ENCODE measurements at places on chromosomes 16 and 17.
A peak's percentile ranks its signal among the peaks of the same experiment; 100 is the strongest.

DNA sequence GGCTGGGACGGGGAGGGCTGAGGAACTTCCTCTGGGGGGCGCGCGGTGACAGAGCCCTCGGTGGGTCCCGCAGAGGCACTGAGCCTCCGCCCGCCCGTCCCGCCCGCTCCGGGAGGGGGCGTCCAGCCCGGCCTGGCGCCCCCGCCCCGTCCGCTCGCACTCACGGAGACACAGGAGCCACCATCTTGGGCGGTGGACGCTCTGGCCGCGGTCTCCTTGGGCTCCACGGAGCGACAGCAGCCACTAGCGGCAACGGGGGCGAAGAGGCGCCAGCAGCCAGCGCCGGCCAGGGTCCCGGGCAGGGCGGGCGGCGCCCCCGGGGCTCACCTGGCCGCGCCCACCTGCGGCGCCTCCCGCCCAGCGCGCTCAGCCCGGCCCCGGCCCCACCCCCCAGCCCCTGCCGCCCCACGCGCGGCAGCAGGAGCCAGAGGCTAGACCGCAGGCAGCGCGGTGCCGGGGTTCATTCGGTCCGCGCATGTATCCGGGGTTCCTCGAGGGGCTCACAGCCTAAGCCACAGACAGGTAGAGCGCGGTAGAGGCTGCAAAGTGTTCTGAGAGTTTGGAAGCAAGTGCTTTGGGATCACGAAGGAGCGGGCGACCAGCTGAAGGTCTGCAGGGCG, at the start of gene C17orf113:
TSS of gene C17orf113 (minus strand) at position 209 of the 620 bp plus-strand sequence. CDS start 7,225 bp downstream, outside the sequence.
- DNase-seq = no peak

DNA sequence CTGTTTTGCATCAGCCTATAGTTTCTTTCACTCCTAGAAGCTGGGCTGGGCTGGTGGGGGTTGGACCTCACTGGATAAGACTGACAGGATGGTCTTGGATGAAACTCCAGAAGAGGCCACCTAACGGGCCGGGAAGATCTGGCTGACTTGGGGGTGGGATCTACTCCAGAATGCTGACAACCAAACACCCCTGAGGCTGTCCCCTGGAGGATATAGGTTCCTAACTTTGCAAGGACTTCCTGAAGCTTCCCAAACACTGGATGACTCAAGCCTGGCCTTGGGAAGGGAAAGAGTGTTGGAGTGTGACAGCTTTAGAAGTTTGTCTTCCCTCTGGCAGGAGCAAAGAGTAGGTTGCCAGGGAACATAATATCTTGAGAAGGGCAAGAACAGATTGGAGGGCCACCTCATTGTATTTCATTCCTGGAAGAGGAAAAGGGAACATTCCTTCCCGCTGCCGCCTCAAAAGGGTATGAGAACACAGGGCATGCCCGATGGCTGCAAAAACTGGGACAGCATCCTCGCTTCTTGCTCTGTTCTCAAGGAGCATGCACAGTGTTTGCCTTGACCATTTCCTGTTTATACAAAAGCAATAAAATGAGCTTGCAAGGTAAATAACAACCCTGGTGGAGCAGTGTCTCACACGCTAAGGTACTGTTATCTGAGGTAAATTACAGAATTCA, 6.8 kb upstream of the CYB5B start:
- peak; percentile 90 for DNase-seq

DNA sequence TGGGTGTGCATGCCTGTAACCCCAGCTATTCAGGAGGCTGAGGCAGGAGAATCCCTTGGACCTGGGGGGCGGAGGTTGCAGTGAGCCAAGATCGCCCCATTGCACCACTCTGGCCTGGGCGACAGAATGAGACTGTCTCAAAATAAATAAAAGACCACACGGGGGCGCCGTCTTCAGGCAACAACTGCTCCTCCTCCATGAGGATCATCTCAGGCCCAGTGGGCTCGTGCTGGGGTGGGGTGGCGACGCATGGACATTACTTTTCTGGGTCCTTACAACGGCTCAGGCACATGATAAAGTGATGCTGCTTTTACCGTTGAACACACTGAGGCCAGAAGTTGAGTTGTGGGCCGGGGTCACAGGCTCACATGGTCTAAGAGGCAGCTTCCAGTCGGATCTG, 56.2 kb downstream of the PRMT7 start:
- DNase-seq = peak; percentile 13

- DNase-seq = no peak
Observed at GRCh38 chr16:83602761-83603722, 204.7 kb upstream of the HSBP1 start.

DNA sequence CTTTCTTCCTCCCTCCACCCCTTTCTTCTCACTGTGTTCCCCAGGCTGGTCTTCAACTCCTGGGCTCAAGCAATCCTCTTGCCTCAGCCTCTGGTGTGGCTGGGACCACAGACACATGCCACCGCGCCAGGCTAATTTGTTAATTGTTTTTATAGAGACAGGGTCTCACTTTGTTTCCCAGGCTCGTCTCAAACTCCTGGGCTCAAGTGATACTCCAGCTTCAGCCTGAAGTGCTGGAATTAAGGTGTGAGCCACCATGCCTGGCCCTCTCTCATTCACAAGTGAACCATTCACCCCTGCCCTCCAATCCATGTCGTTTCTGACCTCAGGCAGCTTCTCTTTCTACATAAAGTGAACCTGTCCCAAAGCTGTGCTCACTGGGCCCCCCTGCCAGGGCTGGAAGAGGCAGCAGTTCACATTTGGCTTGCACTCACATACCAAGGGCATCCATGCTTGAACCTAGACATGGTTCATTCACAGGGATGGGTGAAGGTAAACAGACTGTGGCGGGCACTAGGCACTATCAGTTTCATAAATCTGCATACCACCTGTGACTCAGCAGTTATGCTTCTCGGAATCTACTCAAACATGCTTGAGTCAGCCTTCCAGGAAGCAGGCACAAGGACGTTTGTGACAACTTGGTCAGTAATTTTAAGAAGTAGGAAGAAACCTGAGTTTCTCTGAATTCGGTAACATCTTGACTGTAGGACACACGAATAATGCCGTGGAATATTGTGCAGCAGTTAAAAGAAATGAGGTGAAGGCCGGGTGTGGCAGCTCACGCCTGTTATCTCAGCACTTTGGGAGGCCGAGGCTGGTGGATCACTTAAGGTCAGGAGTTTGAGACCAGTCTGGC, 6.0 kb upstream of the RNF213 start:
- peak; percentile 95 for DNase-seq

DNA sequence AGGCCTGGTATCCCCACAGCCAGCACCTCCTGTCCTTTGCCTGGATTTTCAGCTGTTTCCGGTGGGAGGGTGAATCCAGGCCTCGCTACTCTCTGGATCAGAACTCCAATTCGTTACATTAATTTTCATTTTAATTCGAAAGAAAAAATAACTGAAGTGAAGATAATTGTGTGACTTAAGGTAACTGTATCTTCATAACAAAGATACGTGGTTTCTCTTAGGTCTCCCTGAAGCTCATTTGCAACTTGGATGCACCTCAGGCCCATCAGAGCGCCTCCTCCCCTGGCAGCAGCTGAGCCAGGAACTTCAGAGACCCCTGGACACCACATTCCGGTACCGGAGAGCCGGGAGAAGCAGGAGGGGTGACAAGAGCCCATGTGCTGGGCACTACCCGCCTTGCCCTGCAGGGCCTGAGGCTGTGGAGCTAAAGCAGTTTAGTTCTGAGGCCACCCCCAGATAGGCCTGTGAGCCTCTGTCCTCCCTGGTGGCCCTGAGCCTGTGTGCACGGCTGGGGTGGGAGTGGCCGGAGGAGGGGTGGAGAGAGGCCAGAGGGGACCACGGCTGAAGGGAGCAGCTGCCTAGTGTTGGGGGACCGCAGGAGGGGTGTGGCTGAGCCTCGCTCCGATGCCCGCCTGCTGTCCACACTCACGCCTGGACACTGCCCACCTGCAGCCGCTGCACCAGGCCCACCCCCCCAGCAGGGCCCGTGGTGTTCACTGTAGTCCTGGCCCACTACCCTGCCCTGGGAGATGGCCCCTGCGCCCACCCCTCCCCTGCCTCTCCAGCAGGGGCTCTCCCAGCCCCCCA, 11.4 kb upstream of the DUS1L start:
- DNase-seq = no peak

DNA sequence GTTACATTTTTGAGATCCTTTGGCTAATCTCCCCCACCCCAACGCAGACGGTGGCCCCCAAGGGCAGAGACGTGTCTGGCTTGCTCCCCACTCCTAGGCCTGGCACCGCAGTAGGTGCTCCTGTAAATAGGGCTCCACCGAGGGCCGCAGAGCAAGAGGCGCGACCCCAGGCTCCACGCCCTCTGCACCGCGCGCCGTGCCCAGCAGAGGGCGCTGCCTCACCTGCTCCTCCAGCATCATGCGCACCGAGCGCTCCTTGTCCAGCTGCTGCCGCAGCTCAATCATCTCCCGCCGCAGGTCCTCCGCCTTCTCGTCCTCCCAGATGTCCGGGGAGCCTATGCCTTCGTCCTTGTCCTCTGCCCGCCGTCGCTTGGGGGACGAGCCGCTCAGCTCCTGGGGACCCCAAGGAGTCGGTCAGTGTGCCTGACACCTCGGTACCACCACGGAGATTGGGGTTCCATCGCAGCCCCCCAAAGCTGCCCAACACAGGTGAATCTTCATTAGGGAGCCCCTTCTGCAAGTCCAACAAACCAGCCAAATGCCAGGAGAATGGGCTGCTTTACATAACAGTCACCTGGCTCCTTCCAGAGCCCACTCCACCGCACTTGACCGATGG, 11.2 kb downstream of the TFAP4 start:
- no peak for DNase-seq

GRCh38 chr17:39555368-39555767, 52.4 kb downstream of the NEUROD2 start:
- no peak for DNase-seq

- DNase-seq = no peak
Observed at GRCh38 chr16:11562941-11563340, 23.8 kb downstream of the LITAF start.

- no peak for DNase-seq
Observed at GRCh38 chr17:10055262-10055975, 143.0 kb downstream of the GAS7 start.

DNA sequence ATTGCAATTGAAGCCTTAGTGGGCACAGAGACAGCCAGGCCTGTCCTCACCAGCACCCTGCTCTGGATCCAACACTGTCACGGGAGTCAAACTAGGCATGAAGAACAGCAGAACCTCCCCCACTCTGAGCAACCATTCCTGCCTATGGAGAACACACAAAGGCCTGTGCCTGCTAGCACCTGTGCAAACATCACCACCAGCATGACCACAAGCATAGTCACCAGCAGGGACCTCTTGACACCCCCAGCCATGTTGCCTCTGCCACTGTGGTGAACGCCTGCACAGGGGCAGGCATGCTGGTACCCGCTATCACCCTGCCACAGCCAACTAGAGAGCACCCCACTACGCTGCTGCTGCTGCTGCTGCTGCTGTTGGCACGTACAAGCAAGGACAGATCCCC, 51.7 kb downstream of the CMC2 start:
- no peak for DNase-seq

DNA sequence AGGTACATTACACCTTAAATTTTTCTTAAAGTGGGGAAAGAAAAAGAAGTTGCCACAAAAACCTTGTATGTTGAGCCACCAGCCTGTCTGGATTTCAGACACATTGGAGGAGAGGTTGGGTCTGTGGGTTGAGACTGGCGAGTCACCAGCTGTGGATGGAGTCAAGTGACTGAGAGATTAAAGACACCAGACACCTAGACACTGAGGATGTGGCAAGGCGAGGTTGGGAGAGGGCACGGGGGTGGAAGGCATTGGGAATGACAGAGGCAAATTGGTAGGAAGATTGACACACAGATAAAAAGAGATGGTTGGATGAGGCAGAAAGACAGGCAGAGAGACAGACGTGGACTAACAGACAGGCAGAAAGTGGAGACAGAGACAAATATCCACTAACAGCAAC, 49.6 kb downstream of the KCNJ12 start:
- DNase-seq = no peak

DNA sequence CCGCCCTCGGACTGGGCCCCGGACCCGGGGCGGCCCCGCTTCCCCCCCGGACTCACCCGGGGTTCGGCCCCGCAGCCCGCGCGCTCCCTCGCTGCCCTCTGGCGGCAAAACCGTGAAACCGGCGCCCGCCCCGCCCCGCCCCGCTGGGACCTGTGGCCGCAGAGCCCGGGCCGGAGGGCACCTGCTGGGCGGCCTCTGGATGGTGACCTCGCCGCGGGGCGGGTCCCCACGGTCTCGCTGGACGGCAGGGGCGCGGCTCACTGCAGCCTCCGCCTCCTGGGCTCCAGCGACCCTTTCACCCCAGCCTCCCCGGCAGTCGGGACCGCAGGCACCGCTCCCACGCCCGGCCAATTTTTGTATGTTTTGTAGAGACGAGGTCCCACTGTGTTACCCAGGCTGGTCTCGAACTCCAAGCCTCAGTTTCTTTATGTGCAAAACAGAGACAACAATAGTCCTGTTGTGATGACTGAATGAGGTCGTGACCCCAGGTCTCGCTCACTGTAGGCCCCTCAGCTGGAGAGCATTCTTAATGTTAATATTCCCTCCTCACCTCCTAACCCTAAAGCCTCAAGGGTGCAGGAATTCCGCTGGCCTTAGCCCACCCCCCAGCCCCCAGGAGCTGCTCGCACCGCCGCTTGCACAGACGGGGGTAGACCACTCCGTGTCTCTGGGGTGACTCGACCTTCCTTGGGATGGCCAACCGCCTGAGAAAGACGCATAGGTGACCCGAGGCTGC, 33.7 kb upstream of the RPH3AL start:
- no peak for DNase-seq

DNA sequence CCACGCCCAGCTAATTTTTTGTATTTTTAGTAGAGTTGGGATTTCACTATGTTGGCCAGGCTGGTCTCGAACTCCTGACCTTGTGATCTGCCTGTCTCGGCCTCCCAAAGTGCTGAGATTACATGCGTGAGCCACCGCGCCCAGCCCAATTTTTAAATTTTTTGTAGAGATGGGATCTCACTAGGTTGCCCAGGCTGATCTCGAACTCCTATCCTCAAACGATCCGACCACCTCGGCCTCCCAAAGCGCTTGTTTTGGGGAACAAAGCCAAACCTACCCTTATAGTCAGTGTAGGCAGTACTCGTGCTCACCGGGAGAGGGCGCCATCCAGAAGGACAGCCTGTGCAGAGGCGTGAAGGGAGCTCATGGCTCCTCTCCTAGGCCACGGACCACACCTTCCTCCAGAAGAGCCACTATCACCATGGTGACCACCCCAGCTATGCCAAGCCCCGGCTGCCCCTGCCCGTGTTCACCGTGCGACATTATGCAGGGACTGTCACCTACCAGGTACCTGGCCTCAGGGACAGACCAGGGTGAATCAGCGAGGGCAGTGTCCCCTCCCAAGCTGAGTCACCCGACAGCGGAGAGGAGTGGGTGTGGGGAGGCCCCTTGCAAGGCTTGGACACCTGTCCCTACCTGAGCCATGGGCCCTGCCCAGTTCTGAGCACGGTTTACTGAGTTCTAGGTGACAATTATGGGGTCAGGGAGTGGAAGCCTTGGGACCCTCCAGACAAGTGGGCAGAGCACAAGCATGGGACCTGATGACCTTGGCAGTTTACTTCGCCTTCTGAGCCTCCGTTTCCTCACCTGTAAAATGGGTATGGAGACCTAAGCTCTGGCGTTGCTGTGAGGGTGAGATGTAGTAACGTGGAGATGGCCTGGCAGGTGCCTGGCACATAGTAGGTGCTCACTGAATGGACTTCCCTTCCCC, 13.7 kb downstream of the MYO15B start:
- no peak for DNase-seq

- DNase-seq = no peak
Observed at GRCh38 chr17:69605571-69605970, 191.1 kb downstream of the MAP2K6 start.

Measured in fibroblast of gingiva (primary cell).